ENCODE measurements at places on chromosomes 1 and 21.

GRCh38 chr1:119631433-119632102 is 16.5 kb downstream of the ZNF697 start:
- DNase-seq: peak; percentile 46

GRCh38 chr1:242242983-242243382 is 244.1 kb upstream of the MAP1LC3C start:
- DNase-seq: no peak

DNA sequence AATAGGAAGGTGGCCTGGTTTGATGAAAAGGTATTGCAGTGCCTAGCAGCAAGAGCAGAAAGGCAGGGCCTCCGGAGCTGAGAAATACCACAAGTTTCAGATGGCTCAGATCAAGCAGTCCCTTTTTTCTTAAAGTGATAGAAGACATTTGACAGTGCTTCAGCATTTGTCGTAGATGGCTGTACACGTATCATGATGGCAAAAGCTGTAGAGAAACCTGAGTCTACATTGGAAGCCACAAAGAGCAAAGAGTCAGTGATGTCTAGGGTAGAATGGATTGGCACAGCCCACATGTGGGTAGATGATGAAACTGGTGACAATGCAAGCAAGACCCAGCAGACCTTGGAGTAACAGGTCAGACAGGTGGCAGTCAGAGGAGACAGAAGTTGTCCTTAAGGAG is 101.3 kb upstream of the ARTN start:
- no peak for DNase-seq

- no peak for DNase-seq
These were observed 37.6 kb downstream of the CRYAA start for GRCh38 chr21:43206231-43207042.

DNA sequence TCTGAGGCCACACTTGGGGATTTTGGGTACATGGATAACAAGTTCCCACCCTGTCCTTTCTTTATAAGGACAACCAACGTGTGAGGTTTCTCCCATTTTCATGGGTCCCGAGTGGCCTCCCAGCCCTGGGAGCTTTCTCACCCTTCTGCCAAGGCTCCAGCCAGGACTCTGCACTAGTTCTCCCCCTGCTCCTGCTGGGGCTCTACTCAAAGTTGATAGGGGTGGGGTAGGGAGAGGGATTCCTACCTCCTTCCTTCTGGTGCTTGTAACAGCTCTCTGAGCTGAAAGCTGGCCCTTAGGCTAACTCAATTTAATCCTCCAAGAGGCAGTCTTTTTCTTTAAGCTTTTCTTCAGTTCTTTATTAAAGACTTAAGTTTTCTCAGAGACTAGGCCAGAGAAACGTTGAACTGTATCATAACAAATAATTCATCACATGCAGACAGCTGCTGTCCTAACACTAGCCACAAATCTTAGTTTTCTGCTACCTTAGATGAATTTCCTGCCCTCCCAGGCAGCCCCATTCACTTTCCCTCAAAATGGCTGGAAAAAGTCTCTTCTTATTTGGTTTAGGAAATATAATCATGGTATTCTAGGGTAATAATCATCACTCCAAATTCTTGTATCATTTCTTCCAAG is 22.4 kb upstream of the DR1 start:
- no peak for DNase-seq

GRCh38 chr1:14259191-14259757 is 339.2 kb upstream of the KAZN start:
- DNase-seq: no peak

DNA sequence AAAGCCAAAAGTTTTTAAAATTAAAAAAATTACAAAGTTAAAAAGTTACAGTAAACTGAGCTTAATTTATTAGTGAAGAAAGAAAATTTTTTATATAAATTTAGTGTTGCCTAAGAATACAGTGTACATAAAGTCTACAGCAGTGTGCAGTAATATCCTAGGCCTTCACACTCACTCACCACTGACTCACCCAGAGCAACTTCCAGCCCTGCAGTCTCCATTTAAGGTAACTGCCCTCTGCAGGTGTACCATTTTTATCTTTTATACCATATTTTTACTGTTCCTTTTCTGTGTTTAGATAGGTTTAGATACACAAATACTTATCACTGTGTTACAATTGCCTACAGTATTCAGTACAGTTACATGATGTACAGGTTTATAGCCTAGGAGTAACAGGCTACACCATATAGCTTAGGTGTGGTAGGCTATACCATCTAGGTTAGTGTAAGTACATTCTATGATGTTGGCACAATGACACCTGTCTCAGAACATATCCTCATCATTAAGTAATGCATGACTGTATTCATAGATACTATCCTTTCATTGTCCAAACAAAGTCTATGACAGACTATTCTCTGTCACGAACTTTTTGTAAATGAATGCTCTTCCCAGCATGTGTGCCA is 78.6 kb upstream of the PBX1 start:
- DNase-seq: no peak

DNA sequence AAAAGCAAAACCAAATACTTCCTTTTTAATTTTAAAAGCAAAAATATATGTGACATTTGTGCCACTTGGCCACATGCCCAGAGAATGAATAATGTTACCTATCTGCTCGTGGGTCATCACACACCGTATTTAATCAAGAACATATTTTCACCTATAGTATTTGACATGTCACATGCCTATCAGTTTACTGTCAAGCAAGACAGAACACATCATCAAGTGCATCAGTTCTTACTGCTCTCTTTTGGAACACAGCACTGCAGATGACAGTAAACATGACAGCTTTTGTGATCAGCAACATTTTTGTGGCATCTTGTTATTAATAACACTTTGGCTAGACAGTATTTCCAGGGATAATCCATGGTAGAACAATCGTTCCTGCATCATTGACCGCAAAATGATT is 134.4 kb downstream of the LRRC7 start:
- DNase-seq: no peak

DNA sequence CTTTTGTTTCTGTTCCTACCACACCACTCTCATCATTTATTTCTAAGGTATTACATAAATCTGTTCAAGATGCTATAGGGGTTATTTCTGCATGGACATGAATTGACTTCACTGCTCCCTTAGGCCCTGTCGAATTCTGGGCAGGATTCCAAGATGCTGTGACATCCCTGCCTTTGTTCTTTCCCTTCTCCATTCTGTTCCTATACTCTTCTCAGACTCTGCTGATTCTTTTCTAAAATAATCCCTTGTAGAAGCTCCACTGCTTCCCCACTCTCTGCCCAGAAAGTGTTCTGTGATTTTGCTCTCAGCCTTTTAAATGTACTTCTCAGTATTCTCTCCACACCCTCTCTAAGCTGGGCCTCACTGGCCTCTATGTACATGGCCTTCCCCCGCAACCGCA is 99.2 kb downstream of the PHTF1 start:
- DNase-seq: no peak

DNA sequence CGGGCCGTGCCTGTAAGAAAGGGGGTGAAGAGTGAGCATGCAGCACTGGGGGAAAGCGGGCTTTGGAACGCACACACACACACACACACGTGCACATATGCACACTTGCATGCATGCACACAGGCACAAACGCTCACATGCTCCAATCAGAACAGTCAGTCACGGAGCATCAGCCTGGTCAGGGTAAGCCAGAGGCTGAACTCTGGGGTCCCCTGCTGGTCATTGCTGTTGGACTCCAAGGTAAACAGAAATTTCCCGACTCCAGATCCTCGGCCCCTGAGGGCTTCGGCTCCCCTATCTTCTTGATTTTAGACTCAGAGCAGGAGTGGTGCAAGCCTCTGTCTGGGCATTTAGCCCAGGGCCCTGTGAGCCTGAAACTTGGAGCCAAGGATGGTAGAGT is 54.2 kb downstream of the SYT2 start:
- peak; percentile 75 for DNase-seq

GRCh38 chr1:234987415-234988154 is 141.1 kb downstream of the TOMM20 start:
- no peak for DNase-seq

DNA sequence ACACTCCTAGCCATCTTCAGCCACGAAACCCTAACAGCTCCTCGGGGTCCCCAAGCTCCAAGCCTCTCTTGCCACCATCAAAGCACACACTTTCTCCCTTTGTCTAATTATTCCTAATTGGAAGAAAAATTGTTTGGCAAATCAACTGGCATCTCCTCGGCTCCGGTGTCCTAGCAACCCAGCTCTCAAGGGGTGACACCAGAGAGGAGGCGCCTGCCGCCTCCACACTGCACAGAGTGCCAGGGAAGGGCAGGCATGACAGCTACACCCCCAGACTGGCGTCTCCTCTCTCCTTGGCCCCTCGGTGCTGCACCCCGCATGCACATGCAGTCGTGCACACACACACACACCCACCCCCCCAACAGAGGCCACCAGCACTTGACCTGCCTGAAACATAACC is 18.2 kb upstream of the GJB5 start:
- no peak for DNase-seq

DNA sequence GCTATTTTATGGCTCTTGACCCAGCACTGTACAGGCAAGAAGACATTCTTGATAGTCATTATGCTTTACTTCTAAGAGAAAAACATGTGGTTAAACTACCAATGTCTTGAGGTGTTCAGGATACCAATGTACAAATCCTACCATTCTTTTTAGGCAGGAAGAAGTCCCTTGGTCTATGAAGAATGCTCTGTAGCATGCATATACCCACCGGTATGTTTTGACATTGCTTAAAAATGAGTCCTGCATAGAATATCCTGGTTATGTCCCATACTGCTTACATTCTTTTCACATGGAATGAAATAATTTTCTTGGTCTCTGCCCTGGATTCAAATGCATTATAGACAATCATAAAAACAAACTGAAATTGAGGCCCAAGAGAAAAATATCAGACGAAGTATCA is 4.8 kb downstream of the KRTAP27-1 start:
- DNase-seq: no peak

- DNase-seq: no peak
These were observed 44.1 kb upstream of the TINAGL1 start for GRCh38 chr1:31532173-31532572.

DNA sequence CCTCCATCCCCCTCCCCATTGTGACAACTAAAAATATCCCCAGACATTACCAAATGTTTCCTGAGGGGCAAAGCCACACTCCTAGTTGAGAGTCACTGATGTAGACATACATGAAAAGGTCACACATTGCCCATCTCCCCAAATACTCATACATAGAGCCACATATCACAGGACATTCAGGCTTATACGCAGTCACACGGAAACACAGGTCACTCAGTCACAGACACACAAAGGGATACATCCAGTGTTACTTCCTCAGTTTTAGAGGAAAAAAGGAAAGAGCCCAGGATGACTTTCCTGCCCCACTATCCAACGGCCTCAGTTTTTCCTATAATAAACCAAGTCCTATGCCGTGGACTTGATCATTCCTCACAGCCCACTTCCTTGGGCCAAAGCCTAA is 1.9 kb downstream of the SLC39A1 start:
- DNase-seq: no peak

DNA sequence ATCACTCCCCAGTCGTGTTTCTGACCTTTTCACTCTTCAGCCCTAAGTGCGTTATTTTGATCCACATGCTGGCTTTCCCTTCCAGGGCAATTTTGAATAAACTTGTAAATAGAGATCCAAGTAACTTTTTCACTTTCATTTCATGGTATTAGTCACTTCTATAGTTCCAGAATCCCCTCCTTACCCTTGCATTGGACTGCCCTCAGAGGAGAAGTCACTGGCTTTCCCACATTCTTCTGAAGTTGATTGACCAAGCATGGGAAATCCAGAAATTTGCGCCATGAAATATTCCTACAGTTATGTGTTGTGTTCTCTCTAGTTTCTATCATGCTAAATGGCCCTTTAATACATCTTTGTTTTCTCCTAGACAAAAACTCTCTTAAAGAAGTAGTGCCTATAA is 177.3 kb upstream of the GORAB start:
- no peak for DNase-seq
